ENCODE measurements at places on chromosomes 2 and 18. TPM values are rescaled to one million over a fixed set of nuclear protein-coding genes. Genes with fewer than 3 reads are reported as not detected.

Gene SLC16A14
- 0.45 TPM for total RNA-seq

Gene KIAA2012
- total RNA-seq = 0.18 TPM

Gene FRZB
- 5.8 TPM for total RNA-seq

Gene ZNF519
- total RNA-seq = 17.4 TPM

Gene TUBA3D
- total RNA-seq = not detected

Gene KLHL14
- 0.55 TPM for total RNA-seq

Gene GATA6
- total RNA-seq = 194 TPM

Gene FBXO36
- 1.2 TPM for total RNA-seq

- no peak for DNase-seq
These were observed 166.8 kb downstream of the DCDC2C start for GRCh38 chr2:3870222-3870621.

- no peak for DNase-seq
These were observed 38.6 kb downstream of the SNED1 start for GRCh38 chr2:241036964-241037421.

- DNase-seq = no peak
These were observed 1.7 kb downstream of the PRELID3A start for GRCh38 chr18:12409469-12409868.

GRCh38 chr2:60311524-60311923, 241.9 kb downstream of the BCL11A start:
- DNase-seq = no peak

DNA sequence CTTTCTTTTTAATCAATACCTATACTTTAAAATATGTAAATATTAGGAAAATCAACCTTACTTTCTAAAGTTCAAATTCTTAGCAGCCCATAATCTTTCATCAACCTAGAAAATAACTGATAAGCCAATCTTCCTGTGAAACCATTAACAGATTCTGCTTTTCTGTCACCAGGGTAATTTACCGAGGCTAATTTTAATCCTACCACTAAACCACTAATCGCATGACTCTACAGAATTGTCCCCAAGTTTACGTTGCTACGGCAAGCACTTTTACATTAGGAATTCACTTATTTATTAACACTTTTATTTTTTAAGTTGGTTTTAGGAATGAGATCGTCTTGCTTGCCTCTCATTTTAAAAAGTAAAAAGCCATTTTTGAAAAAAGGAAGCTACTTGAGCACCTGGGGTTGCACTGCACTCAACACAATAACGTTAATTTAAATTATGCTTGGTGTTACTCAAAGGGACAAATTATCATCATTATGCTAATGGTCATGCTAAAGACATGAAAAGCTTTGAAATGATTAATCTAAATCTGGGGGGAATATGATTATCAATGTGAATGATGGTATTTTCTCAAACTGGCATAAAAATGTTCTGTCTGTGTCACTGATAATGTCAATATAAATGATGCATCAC, 10.2 kb downstream of the ZNF516 start:
- no peak for DNase-seq

GRCh38 chr2:143730155-143730952, 601.1 kb downstream of the ARHGAP15 start:
- no peak for DNase-seq

- DNase-seq = no peak
These were observed 4.5 kb downstream of the SUCLG1 start for GRCh38 chr2:84454581-84454980.

DNA sequence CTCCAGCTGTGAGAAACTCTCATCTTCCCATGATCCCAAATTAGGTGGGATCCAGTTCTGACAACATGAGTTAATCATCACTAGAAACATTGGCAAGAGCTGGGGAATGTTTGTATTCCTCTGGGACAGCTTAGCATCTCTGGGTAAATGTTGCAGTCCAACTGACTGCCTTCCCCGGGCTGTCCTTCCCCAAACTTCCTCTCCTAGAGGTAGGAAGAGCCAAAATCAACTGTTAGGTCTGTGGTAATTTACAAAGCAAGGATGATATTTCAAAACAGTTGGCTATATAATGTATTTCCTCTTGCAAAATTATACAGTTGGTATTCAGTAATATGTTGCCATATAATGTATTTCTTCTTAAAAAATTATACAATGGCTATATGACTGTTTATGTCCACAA, 148.5 kb downstream of the MGAT5 start:
- peak; percentile 37 for DNase-seq

DNA sequence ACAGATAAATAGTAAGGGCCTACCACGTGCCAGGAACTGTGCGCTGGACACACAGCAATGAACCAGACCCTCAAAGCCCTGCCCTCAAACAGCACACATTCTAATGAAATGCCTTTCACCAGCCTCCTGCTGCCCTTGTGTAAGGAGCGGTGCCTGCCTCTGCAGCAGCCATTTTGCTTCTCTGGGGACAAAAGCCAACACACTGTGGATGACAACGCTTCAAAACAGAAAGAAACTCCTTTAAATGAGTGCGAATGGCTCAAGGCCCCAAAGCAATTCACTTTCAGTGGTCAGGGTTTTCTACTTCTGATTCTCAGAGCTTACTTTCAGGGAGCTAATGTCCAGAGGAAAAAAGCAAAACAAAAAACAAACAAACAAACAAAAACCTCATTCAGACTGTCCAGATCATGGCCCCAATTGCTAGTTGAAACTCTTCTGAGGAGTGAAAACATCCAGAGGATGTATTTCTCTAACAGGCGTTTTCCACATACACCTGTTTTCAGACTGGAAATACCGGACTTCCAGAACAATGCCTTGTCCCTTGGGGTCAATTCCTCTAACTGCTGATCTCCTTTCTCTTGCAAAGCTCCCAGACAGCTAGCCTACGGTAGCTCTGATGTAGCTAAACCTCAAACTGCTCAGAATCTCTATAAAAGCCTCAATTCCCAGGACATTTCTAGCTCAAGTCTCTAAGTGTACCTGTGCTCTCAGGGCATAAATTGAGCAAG, 323.3 kb upstream of the ZNF521 start:
- DNase-seq = no peak

- DNase-seq = peak; percentile 19
These were observed 157.5 kb downstream of the ZFP36L2 start for GRCh38 chr2:43068631-43069517.

- DNase-seq = peak; percentile 58
These were observed 125.8 kb downstream of the TANC1 start for GRCh38 chr2:159094173-159094737.
